ENCODE measurements at places on chromosomes 16 and 17. TPM values are rescaled to one million over a fixed set of nuclear protein-coding genes. Genes with fewer than 3 reads are reported as not detected.

The CCDC40 gene
- total RNA-seq = not detected

The CCT6B gene
- total RNA-seq = 2.0 TPM

The ZG16 gene
- not detected for total RNA-seq

The NACA2 gene
- total RNA-seq = 0.35 TPM

The TSNAXIP1 gene
- 0.33 TPM for total RNA-seq

The HIC1 gene
- total RNA-seq = 31.0 TPM

The MT1A gene
- not detected for total RNA-seq

The ZP2 gene
- total RNA-seq = not detected

The C16orf74 gene
- 1.6 TPM for total RNA-seq

The CLEC18A gene
- 0.99 TPM for total RNA-seq

The RNF157 gene
- 129 TPM for total RNA-seq

The BLTP2 gene
- total RNA-seq = 145 TPM

The CKLF gene
- 124 TPM for total RNA-seq

The SLC38A8 gene
- not detected for total RNA-seq

The ASPA gene
- total RNA-seq = not detected

The ERN1 gene
- 50.1 TPM for total RNA-seq

The FUS gene
- 581 TPM for total RNA-seq

The CD300A gene
- total RNA-seq = 6.8 TPM

The HOXB2 gene
- 4.7 TPM for total RNA-seq

The KRTAP9-8 gene
- not detected for total RNA-seq

The AGRP gene
- total RNA-seq = not detected

The CX3CL1 gene
- total RNA-seq = not detected

The SGCA gene
- not detected for total RNA-seq

The CLEC3A gene
- not detected for total RNA-seq

The ARHGDIG gene
- not detected for total RNA-seq

The SEPTIN1 gene
- 413 TPM for total RNA-seq

The C16orf90 gene
- total RNA-seq = not detected

The PRSS27 gene
- total RNA-seq = 1.7 TPM

The NR1D1 gene
- 5.8 TPM for total RNA-seq

The KRT20 gene
- total RNA-seq = not detected

The NXPH3 gene
- total RNA-seq = not detected

The KRTAP2-1 gene
- total RNA-seq = not detected

The POLDIP2 gene
- total RNA-seq = 67.7 TPM

The GRAP gene
- 39.2 TPM for total RNA-seq

The DNAAF1 gene
- total RNA-seq = not detected

The RHBDF1 gene
- not detected for total RNA-seq

The ASGR2 gene
- total RNA-seq = not detected

The CDH5 gene
- total RNA-seq = not detected

The MSLN gene
- not detected for total RNA-seq

The NAA38 gene
- total RNA-seq = 84.2 TPM

The PPP1R27 gene
- not detected for total RNA-seq

The DLX4 gene
- total RNA-seq = 0.17 TPM

The DYNLRB2 gene
- total RNA-seq = 0.62 TPM

The RPL23 gene
- 1,147 TPM for total RNA-seq
